ENCODE measurements at places on chromosomes 6 and 20.

DNA sequence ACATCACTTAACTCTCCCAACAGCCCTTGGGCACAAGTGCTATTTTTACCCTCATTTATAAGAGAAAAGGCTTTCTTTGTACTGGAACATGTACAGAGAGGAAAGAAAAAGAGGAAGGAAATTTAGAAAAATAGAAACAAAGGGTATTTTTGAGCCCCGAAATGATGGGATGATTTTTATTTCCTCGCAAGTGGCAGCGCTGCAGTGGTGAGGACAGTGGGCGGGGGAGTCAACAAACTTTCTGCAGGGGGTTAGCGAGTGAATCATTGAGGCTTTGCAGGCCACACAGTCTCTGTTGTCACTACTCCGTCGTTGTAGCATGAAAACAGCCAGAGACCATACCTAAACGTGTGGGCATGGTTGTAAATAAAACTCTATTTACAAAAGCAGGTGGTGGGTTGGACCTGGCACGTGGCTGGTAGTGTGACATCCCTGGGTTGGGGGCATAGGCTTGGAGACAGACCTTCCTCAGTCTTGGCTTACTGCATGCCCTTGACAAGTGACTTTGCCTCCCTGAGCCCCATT lies 25.5 kb upstream of the OCSTAMP start:
- no peak for DNase-seq

- DNase-seq = no peak
Measured at GRCh38 chr20:21982559-21982958, 277.1 kb downstream of the PAX1 start.

GRCh38 chr6:143608906-143609305 lies 68.9 kb upstream of the PHACTR2 start:
- DNase-seq = no peak

DNA sequence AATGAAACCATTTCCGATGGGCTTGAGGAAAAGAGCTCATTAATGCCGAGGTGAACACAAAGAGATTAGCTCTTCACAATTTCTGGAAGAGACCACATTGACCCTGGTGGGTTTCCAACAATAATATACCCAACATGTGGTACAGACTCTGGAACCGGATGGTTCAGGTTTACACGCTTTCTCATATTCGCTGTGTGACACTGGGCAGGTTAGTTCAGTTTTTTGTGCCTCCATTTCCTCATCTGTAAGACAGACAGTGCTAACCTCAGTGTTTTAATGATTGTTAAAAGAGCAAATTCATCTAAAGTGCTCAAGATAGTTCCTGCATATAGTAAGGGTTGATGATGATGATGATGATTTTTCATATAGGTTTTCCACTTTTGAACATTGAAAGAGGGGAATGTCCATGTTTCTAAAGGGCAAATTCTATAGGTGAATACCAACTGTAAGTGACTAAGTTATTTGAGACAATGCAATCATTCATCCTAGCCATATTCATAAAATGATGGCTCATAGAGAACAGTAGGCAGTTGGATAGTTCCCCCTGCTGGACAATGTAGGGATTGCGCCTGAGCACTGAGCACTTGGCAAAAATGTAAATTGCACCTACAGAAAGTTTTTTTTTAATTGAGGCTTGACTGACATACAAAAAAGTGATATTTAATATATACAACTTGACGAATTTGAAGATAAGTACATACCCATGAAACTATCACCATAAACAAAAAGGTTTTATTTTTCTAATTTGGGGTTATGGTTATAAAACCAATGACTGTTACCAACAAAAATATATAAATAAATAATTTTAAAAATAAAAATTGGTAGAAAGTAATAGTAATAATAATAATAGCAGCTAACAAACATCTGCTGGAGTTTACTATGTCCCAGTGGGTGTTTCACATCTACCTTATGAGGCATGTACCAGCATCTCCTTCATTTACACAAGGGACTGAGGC lies 2.1 kb upstream of the PERP start:
- peak; percentile 73 for DNase-seq

- DNase-seq = no peak
Measured at GRCh38 chr6:89284963-89285735, 29.9 kb downstream of the GABRR2 start.

DNA sequence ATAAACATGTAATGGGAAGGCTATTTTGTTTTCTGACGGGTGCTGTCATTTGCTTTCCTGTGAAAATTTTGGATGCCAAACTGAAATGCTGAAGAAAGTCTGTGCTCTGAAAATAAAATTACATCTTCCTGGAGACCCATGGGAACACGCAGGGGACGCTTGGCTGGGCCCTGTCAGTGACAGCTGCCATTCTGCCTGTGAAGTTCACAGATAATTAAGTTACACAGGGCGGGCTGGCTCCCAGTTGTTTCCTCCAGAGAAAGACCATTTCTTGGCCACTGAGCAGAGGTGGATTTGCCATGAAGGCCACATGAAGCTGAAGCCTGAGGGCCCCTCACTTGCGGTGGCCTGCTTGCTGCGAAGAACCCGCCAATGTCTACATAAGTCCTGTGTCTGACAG lies 93.5 kb downstream of the TMEM170B start:
- no peak for DNase-seq

DNA sequence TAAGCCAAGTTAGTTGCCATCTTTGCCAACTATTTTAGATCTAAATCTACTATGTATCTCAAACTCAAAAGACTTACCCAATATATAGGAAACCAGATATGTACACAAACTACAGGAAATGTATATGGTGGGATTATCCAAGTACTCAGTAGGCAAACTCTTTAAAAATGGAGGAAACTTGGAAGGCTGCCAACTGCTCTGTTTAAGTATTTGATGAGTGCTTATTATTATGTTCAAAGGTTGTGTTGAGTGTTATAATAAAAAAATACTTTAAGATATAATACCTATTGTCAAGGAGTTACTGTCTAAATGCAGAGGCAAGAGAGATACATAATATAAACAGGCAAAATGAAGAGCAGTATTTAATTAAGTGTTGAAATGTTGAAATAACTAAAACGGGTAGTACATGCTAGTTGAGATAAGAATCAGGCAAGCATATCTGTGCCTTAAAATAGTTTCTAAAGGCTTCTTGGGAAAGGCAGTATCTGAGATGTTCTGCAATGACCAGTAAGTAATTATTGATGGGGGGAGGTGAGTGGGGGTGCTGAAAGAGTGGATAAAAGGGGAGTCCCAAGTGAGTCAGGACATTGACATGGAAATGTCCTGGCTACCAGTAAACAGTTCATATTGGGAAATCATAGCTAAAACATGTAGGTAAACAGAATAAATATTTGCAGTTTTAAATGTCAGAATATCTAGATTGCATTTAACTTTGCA lies 6.5 kb upstream of the DST start:
- DNase-seq = no peak

- DNase-seq = no peak
Measured at GRCh38 chr6:53878808-53879207, 84.0 kb downstream of the LRRC1 start.

DNA sequence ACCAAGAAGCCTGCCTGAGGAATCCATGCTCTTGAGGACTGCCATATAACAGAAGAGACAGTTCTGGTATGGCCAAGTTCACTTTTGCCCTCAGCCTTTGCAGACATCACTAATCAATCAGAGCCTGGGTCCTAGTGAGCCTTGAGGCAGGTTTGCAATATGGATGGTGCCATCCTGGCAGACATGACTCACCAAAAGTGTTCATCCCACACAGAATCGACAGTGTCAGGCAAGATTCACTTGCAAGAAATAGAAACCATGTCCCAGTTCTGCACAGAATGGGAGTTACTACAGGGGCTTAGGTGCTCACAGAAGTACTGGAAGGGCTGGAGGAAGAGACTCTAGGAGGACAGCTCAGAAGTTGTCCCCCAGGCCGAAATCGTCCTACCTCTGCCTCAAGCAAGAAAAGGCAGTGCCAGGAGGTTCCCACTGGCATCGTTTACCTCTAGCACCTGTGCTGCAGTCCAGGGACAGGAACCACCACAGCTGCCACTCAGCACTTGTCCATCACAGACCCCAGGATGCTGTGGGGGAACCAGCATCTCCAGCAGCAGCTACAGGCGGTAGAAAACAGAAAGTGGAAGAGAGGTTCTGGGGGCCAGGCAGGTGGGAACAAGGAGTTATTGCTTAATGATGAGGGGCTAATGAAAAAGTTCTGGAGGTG lies 42.6 kb upstream of the PHACTR3 start:
- no peak for DNase-seq

DNA sequence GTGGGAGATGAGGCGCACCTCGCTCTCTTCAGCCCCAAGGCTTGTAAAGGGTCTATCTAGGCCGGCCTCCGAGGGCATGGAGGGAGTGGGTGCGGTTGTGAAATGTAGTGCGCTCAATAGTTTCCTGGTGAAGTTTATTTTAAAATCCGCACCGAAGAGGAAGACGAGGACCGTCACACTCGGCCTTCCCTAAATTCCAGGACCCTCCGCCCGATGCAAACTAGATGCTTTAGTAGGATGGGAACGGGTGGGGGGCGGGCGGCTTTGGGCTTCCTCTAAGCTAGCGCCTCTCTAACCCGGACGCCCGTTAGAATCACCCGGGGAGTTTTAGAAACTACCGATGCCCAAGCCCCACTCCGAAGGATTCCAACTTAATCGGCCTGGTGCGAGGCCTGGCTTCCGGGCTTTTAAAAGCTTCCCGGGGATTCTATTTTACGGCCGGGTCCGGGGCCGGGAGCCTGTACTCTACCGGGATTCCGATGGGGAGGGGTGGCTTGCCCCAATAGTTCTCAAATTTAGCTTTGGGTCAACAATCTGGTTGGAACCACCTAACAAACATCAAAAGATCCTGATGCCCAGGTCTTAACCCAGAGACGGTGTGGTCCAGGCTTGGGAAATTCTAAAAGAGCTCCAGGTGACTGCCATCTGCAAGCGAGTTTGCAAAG lies 548 bp upstream of the BCAS4 start:
- no peak for DNase-seq

DNA sequence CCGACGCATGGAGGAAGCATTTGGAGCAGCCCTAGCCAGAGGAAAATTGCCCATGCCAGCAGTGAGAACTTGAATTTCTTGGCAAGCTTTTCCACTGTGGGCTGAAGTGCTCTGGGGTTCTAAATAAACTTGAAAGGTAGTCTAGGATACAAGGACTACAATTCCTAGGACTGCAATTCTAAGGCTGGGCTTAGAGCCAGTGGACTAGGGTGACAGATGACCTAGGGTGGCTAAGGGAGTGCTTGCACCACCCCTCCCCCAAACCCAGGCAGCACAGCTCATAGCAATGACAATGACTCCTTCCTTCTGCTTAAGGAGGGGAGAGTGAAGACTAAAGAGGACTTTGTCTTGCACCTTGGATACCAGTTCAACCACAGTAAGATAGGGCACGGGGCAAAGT lies 122.3 kb downstream of the THBS2 start:
- DNase-seq = no peak

DNA sequence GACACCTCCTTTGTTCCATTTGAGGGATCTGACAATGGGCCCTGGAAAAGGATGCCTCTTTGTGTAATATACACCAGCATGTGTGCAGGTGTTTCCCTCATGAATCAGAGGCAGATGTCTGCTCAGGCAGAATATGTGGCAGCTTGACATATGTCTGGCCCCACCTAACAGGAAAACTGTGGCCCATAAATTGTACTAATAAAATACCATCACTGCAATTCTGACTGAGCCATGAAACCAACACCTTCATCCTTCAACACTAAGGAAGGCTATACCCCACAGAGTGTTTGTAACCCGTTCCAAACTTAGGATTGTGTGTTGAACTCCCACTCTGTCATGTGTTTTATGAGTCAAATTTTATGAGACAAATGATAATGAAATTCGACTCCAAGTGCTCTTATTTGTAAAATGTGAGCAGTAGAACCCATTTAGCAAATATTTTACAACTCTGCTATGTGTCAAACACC lies 22.7 kb downstream of the LAMA4 start:
- DNase-seq = no peak

DNA sequence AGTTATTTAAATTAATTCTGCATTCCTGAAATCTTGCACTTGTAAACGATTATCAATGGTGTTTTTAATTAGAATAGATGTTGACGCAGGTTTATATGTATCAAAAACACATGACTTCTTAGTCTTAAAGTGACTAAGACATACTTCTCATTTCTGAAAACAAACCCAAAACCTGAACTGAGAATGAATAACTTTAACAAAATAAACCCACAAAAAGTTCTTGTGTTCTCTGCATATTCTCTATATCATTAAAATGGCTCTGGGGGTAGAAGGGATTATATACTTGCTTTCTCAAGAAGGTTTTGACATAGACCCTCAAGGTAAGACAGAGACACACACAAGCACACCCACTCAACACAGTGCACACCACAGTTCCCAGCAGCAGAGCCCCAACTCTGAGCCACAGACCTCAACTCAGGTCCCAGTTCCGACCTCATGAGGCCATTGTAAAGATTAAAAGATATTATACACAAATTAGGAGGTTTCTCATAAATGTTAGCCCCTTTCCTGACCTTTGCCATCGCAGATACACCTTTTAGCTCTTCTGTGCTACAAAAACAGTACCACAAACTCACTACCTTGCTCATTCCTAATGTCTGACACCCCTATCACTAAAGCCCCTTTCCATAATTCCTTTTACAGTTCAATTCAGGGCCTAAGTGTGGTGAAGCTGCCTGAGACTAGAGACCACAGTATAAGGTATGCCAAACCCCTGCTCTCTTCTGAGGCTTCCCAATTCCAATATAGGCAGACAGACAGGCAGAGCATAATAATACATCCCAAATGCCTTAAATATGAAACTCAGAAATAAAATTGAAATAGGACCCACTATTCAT lies 267.8 kb downstream of the PTPRK start:
- DNase-seq = no peak

DNA sequence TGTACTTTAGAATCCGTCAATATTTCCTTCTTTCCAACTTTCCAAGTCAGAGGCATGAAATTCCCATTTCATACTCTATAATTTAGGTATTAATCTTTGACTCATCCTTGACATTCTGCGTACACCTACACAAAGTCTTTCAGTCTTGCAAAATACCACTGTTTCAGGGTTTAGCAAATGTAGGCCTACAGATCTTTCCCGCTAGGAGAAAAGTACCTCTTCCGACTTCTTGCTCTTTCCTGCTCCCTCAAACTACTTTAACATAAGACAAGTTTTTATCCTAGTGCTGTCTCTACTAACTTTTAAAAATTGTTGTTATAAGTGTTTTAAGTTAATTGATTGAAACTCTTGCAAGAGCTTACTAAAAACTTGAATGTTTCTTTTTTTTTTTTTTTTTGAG lies 18.3 kb upstream of the PHACTR1 start:
- no peak for DNase-seq

DNA sequence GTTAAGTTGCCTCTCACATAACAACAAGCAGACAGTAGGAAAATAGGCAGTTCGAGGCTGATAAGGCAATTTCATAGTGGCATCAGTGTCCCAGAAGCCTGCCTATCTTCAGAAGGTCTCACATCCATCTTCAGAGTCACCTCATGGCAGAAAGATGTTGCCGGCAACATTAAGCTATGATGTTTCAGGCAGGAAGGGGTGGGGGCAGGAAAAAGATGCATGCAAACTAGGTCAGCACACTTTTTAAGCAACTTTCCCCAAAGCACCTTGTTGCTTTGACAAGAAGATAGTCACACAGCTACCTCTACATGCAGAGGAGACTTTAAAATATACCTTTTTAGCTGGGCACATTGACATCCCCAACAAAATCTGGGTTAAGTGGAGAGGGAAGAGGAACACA lies 43.2 kb upstream of the SMIM8 start:
- DNase-seq = no peak
